ENCODE measurements at places on chromosomes 1 and 21. TPM values are rescaled to one million over a fixed set of nuclear protein-coding genes. Genes with fewer than 3 reads are reported as not detected.

TIE1 gene
- total RNA-seq, result 1,011 TPM

NBPF6 gene
- total RNA-seq, result not detected

MIS18A gene
- total RNA-seq, result 7.2 TPM

DYNLT5 gene
- total RNA-seq, result 3.4 TPM

KRTAP24-1 gene
- not detected for total RNA-seq

SPRR1B gene
- total RNA-seq, result not detected

FAM167B gene
- 2.9 TPM for total RNA-seq

GOLT1A gene
- not detected for total RNA-seq

DENND2C gene
- 1.3 TPM for total RNA-seq

LZIC gene
- 25.5 TPM for total RNA-seq

ESPN gene
- total RNA-seq, result 1.3 TPM

RGS1 gene
- not detected for total RNA-seq

OVAAL gene
- not detected for total RNA-seq

PLPPR4 gene
- total RNA-seq, result 0.19 TPM

GNG4 gene
- total RNA-seq, result not detected

THEM5 gene
- not detected for total RNA-seq

TTC24 gene
- not detected for total RNA-seq

GUK1 gene
- total RNA-seq, result 365 TPM

SEC16B gene
- total RNA-seq, result 0.65 TPM

MAP3K21 gene
- 0.19 TPM for total RNA-seq

SH2D1B gene
- total RNA-seq, result not detected

HSPA6 gene
- total RNA-seq, result 0.33 TPM

BSND gene
- total RNA-seq, result not detected

S100B gene
- total RNA-seq, result not detected

OLFML2B gene
- under 0.01 TPM for total RNA-seq

BGLAP gene
- 0.19 TPM for total RNA-seq

SLFNL1 gene
- 0.57 TPM for total RNA-seq

SH2D5 gene
- 0.98 TPM for total RNA-seq

CSF1 gene
- total RNA-seq, result 21.0 TPM

TCP10L gene
- total RNA-seq, result not detected

OXCT2 gene
- 2.3 TPM for total RNA-seq

PDE4B gene
- total RNA-seq, result 120 TPM

OR2L2 gene
- under 0.01 TPM for total RNA-seq

CD5L gene
- not detected for total RNA-seq

BEND5 gene
- total RNA-seq, result 0.65 TPM

NHLH1 gene
- 0.19 TPM for total RNA-seq

PCP4L1 gene
- total RNA-seq, result not detected

OR2T33 gene
- total RNA-seq, result not detected

RGL1 gene
- total RNA-seq, result 34.6 TPM

LCE1F gene
- not detected for total RNA-seq

LRRC71 gene
- 0.33 TPM for total RNA-seq

RGS7 gene
- total RNA-seq, result 2.3 TPM

LCE2A gene
- not detected for total RNA-seq

ZNF683 gene
- not detected for total RNA-seq

AKT3 gene
- total RNA-seq, result 53.0 TPM

VWA5B1 gene
- total RNA-seq, result not detected

CNKSR1 gene
- not detected for total RNA-seq

SPATA45 gene
- total RNA-seq, result not detected

CLCNKB gene
- under 0.01 TPM for total RNA-seq

FABP3 gene
- total RNA-seq, result 0.86 TPM

CRP gene
- total RNA-seq, result not detected

ADAM30 gene
- not detected for total RNA-seq

RNF186 gene
- not detected for total RNA-seq

ATP1A4 gene
- not detected for total RNA-seq

FNDC5 gene
- total RNA-seq, result 0.33 TPM

Data from vein endothelial cell (primary cell).